Sciatic nerve (tissue), 2 donors: ENCODE measurements at places on chromosomes 12 and 14. TPM values are rescaled to one million over a fixed set of nuclear protein-coding genes. Genes with fewer than 3 reads are reported as not detected.

The INHBC gene
- not detected for total RNA-seq

The TAS2R13 gene
- 5.0 TPM for total RNA-seq

The PSMC1 gene
- total RNA-seq: 82.9 TPM

The KRT74 gene
- total RNA-seq: not detected

The MMP17 gene
- 12.6 TPM for total RNA-seq

The IKBIP gene
- total RNA-seq: 16.4 TPM

The AKAP3 gene
- total RNA-seq: 2.4 TPM

The SLC17A8 gene
- total RNA-seq: not detected
